Activated CD4-positive, alpha-beta memory T cell treated with anti-CD3 and anti-CD28 coated beads, Interleukin-2, amount 10 ng/mL, durations not matched to agents 7 days and 5 days (primary cell): ENCODE measurements at places on chromosomes 1 and 21. TPM values are rescaled to one million over a fixed set of nuclear protein-coding genes. Genes with fewer than 3 reads are reported as not detected.

GRCh38 chr21:26715878-26716506 lies 129.2 kb downstream of the ADAMTS1 start:
- peak; percentile 18 for DNase-seq

DNA sequence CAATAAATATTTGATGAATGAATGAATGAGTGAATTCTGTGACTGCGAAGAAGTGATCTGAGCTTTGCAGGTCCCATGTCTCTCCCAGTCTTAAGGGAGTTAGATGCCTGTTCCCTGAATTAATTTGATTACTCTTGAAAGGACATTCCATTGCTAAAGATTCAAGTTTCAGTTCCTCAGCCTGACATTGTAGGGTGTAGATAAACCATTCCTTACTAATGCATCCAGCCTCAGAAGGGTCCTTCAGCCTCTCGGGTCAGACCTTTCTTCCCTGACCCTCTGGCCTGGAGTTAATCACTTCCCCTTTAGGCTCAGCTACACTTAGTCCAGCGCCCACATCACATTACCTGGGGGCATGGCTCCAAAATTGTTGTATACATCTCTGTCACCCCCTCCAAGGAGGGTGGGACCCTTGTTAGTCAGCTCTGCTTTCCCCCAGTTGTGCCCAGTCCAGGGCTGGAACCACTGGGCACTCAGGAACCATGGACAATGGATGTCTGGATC lies 2.6 kb downstream of the INSRR start:
- no peak for DNase-seq

GRCh38 chr1:224466154-224466553 lies 31.6 kb upstream of the WDR26 start:
- no peak for DNase-seq

GRCh38 chr1:151455231-151455630 lies 4.1 kb downstream of the POGZ start:
- no peak for DNase-seq

DNA sequence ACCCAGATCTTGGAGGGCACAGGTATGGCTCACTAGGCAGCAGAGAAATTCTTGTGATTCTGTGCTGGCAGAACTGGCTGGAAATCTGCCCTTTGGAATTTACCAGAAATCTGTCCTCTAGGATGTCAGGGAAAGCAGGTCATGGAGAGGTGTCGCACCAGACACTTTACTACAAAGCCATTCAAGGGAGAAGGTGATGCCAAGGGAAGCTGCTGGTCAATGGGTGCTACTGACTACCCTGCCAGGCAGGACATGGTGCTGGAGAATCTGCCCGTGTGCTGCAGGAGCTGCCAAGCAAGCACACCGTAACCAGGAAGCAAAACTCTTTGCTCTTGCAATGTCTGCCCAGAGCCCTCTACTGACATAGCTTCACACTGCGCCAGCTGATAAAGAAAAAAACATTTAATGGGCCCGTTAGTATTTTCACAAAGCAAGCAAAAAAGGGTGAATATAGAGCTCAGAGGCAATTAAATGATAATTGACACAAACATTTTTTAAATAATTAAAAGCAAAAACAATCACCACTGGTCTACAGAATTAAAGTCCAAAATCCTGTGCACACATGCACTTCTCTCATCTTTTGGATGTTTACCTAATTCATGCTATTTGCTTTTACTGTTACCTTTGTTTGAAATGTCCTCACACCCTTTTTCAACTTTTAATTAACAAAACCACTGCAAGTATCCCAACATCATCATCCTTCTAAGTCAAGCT lies 7.2 kb upstream of the FBXO28 start:
- peak; percentile 31 for DNase-seq

DNA sequence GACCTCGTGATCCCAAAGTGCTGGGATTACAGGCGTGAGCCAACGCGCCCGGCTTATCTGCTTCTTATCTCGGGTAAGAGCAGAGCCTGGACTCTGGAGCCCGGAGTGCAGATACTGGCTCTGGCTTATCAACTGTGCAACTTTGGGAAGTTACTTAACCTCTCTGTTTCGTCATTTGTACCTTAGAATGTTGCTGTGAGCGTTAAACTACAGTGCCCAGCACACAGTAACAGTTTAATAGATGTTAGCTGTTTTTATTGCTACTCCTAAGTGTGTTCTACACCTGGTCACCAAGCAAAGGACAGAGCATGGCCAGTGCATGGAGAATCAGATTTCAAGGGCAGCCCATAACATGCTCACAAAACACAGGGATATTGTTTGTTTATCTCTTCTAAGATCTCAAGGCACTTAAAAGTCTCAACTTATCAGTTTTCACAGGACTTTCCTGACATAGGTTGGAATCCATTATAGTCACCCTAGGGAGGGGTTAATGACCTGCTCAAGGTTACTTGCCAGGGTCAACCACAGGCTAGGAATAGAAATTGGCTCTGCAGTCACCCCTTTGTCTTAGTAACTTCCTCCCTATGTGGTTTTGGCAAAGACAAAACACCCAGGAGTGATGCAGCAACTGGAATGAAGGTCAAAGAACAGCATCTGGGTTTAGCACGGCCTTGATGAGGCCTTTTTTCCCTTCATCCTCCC lies 22.5 kb upstream of the SRP9 start:
- DNase-seq = no peak

DNA sequence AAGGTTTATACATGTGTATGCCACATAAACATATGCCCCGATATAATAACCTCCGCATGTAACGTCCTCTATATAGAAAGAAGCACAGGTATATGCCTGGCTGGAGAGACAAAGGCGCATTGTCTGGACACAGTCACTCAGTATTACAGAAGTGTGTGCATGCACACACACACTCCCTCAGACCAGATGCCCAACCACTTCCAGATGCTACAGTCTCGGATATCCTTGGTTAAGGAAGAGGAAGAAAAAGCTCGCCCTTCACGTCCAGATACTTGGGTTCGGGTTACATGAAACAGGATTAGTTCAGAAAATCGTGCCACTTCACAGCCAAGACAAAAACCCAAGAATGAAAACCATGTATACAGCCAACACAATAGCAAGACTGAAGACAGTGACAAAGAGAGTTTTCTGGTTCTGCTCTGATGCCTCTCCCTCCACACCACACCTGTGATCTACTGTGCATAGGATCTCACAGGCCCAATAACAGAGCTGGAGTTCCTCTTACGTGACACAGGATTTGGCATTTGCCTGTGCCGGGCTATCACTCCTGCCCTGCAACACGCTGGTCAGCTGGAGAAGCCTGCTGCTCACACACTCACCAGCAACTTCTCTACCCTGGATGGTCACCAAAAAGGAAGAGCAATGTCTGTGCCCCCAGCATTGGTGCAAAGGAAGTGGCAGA lies 75.0 kb downstream of the SSBP3 start:
- no peak for DNase-seq

DNA sequence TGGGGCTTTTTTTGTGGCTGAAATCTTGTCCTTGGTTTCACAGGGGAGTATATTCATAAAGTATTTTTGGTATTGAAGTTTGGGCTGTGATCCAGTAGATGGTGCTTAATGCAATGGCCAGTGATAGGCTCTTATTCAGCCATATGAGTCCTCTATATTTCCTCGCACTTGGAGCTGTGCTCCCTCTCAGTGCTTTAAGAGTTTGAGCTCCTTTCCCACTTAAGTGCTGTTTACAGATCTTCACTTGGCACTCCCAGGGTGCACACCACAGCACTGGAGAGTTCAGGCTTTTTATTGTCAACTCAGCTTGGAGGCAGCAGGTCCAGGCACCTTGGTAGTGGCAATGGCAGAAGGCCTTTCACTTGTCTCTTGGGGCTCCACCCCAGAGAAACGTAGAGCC lies 54.9 kb downstream of the DRAM2 start:
- DNase-seq = no peak

- DNase-seq = no peak
Measured at GRCh38 chr1:67440339-67440738, 10.1 kb upstream of the SERBP1 start.

DNA sequence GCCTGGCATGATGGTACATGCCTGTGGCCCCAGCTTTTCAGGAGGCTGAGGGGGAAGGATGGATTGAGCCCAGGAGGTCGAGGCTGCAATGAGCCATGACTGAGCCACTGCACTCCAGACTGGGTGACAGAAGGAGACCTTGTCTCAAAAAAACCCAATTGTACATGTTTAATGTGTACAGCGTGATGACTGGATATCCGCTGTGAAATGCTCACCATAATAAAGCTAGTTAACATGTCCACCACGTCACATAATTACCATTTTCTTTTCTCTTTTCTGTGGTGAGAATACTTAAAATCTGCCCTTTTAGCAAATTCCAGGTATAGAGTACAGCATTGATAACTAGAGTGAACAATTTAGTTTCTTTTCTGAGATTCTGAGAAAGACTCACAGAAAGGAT lies 24.0 kb downstream of the TMPRSS2 start:
- no peak for DNase-seq

GRCh38 chr1:208485512-208485911 lies 241.3 kb upstream of the PLXNA2 start:
- DNase-seq = no peak

DNA sequence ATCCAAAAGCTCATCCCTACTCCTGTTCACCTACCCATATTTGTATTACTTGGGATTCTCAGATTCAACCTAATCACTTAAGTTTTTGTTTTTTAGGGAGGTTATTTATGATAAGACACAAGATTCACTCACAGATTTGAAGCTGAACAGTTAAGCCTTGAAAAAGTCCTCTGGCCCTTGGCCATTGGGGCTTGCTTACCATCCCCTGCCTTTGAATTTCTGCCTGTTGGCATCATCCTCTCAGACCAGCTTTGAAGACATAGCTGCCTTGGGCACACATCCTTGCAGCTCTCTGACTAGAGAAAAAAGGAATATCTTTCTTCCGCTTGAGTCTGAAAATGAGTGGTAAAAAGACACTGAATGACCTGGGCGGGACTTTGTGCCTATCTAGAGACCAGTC lies 41.8 kb upstream of the RALGPS2 start:
- no peak for DNase-seq

DNA sequence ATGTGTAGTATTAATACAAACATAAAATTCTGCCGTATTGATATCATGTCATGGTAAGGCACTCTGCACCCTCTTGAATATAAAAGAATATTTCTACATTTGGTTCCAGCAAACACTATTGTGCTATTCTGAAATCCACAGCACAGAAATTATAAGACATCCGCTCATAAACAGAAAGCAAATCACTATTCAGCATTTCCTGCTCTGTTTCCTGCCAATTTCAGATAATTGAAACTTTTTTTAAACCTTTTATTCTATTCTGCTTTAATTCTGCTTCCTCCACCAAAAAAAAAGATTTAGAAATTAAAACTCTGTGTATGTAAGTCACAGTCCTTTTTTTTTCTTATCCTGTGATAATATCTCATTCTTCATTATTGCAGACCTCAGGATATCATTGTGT lies 39.6 kb upstream of the PLEKHO1 start:
- DNase-seq = no peak

DNA sequence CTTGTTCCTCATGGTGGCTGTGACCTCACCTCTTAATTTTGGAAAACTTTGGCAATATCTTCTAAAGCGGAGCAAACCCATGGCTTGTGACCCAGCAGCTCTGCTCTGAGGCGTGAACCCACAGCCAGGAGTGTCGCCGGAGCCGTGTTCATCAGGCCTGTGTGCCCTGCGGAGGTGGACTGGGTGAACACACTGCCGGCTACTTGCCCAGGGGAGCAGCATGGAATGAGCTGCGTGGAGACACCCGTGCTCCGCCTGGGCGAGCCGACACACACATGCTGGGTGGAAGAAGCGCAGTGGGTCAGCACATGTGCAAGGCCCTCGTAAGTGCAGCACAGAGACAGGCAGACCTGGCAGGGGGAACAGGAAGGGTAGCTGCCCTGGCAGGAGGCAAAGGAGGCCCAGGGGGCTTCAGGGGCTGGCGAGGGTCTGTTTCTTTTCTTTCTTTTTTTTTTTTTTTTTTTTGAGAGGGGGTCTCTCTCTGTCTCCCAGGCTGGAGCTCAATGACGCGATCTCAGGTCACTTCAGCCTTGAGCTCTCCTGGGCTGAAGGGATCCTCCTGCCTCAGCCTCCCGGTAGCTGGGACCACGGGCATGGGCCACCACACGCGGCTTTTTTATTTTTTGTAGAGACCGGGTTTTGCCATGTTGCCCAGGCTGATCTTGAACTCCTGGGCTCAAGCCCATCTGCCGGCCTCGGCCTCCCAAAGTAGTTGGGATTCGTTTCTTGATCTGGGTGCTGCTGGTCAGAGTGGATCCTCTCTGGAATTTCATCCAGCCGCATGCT lies 41.8 kb downstream of the AGPAT3 start:
- no peak for DNase-seq

- DNase-seq = no peak
Measured at GRCh38 chr1:174274452-174274851, 115.1 kb downstream of the RABGAP1L start.

DNA sequence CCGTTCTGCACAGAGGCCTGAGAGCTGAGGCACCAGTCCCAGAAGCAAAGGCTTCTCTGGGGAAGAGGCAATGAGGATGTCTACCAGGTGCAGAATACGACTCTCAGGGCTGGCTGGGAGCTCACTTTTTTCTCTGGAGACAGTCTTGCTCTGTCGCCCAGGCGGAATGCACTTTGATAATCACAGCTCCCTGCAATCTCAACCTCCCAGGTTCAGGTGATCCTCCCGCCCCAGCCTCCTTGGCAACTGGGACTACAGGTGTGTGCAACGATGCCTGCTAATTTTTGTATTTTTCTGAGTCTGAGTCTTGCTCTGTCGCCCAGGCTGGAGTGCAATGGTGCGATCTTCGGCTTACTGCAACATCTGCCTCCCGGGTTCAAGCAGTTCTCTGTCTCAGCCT lies 17.6 kb downstream of the NADK start:
- DNase-seq = no peak

- DNase-seq = no peak
Measured at GRCh38 chr1:149986486-149987296, 23.8 kb downstream of the OTUD7B start.

- peak; percentile 20 for DNase-seq
Measured at GRCh38 chr1:77282187-77282865, 507 bp downstream of the AK5 start.

GRCh38 chr1:230307213-230307612 lies 118.9 kb downstream of the PGBD5 start:
- no peak for DNase-seq

- no peak for DNase-seq
Measured at GRCh38 chr1:161242313-161242712, 4.3 kb upstream of the NR1I3 start.

PROK1 gene
- not detected for total RNA-seq

KRTAP10-3 gene
- not detected for total RNA-seq

SPATA21 gene
- not detected for total RNA-seq

SAMSN1 gene
- 91.0 TPM for total RNA-seq

S100A7A gene
- not detected for total RNA-seq

SH2D1B gene
- not detected for total RNA-seq

TMEM82 gene
- total RNA-seq = not detected

SPOCD1 gene
- 0.15 TPM for total RNA-seq

CD1B gene
- total RNA-seq = not detected

CPT2 gene
- total RNA-seq = 13.9 TPM

DIO1 gene
- total RNA-seq = not detected

IPO9 gene
- total RNA-seq = 49.5 TPM

KIAA0040 gene
- 80.2 TPM for total RNA-seq

OR2AK2 gene
- total RNA-seq = not detected

ASPM gene
- total RNA-seq = 75.7 TPM

CELA2A gene
- not detected for total RNA-seq
